ENCODE measurements at places on chromosomes 6 and 20.
A peak's percentile ranks its signal among the peaks of the same experiment; 100 is the strongest.

DNA sequence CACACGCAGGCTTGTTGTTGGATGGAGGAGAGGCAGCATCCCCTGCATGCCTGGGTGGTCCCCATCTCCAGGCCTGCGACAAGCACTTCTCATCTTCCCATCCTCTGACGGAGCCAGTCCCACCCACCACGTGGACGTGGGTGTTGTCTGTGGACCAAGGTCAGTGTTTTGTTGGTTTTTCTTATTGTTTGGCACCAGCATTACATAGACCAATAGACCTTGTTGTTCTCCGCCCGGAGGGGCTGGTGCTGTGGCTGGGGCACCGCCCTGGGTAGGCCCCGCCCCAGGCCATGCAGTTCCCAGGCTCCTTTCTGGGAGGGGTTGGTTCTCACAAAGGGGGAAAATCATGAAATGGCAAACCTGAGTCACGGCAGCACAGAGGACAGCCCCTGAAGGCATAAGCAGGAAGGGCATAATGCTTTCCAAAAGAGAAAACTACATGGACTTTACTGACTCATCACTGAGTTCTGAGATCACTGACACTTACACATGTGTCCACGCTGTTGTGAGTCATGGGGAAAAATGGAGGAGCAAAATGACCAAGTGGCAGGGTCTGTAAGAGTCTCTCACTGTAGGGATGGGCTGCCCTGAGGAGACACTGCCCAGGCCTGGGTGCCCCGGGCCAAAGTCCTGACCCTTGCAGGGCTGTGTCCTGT is 90.8 kb downstream of the THBS2 start:
- DNase-seq, result no peak

DNA sequence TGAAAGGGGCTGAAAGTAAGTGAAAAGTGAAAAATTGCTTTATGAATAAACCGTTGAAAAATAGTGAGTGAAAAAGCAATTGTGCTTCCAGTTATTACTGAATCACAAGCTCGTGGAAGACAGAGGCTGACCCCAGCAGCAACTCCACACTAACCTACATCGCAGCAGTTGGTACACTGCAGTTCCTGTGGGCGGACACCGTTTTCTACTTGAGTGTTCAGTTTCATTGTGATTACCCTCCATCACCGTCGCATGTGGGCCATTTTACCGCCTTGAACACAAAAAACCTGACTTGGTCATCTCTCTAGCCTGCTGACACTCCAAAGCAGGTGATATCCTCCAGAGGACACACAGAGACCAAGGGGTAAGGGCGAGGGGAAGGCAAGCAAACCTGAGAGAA is 28.4 kb downstream of the PRDM1 start:
- no peak for DNase-seq

DNA sequence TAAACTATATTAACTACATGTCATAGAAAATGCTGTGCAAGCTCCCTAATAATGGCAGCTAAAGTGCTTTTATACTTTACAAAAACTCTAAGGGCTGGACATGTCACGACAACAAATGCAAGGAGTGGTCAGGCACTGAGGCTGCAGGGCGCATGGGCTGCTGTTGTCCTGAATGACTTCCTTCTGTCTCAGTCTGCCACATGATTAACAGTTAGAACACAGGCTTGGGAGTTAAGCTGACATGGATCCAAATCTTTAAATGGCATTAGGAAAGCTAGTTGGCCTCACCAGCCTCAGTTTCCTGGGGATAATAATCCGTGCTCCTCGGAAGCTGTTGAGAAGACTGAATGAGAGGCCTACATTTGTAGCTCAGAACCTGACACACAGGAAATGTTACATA is 57.4 kb downstream of the PREP start:
- DNase-seq, result no peak

- no peak for DNase-seq
Measured at GRCh38 chr6:127272576-127272975, 5.9 kb downstream of the RNF146 start.

DNA sequence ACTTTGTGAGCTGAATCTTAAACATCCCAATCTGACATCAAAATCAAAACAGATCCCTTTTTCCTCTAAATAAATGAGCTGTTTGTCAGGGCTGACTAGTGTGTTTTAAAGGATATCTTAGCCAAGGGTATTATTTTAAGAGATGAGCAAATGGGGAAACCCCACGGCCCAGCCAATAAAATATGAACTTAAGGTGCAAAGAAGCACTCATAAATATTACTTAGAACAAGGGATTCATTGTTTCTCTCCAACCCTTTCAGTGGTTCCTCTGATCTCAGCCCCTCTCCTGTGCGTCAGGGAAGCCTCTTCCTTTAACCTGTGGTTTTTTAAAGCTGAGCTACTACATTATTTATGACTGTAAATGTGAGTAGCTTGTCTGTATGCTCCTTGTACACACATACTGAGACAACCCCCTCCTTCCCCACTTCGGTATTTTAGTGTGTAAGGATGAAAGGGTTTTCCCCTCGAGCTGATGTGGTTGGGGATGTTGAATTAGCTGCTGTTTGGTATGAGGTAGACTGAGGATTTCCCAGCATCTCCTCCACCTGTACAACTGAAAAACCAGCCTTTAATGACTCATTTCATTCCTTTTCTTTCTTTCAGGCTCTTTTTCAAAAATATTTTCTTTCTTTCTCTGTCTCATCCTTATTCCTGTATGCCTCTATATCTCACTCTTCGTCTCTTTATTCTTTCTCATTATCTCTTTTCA is 6.5 kb downstream of the BMP5 start:
- no peak for DNase-seq

- DNase-seq, result no peak
Measured at GRCh38 chr6:16731478-16732051, 29.7 kb downstream of the ATXN1 start.

GRCh38 chr6:32118782-32119628 is 9.0 kb downstream of the ATF6B start:
- peak; percentile 90 for DNase-seq

DNA sequence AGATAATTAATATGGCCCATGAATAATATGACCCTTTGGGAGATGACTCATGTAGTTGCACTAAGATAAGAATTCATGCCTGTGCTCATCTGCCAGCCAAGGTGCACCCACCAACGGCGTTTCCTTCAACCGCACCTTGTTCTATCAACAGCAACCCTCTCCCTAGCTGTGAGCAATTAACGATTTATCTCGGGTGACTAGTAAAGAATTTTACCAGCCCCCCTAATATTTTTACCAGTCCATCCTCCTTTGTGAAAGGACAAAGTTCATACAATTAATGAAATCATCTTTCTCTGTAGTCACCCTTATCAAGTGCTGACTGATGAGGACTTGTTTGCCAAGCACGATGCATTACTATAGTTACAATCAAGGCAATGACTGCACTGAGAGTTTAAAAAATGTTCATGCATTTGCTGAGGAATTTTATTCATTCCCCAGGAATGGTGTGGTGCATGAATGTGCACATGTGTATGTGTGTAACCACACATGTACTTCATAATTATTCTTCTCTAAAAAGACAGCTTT is 118.7 kb downstream of the SMOC2 start:
- no peak for DNase-seq

GRCh38 chr6:111427341-111428116 is 55.5 kb downstream of the REV3L start:
- no peak for DNase-seq

DNA sequence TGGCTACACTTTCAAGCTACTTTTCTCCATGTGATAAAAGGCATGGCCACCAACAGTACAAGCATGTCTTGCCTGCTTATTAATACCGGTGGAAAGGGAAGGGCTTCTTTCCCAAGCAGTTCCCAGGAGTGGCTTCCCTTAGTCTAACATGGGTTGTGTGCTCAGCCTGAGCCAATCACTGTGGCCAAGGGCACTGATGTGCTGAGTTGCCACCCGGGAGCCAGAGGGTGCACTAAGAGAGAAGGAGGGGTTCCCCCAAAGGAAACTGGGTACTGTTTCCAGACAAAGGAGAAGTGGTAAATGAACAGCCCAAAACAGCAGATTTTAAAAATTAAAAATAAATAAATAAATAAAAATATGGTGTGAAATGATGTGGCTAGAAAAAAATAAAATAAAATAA is 68.5 kb downstream of the BANF2 start:
- DNase-seq, result no peak

GRCh38 chr6:47197682-47198640 is 111.7 kb downstream of the TNFRSF21 start:
- DNase-seq, result no peak

DNA sequence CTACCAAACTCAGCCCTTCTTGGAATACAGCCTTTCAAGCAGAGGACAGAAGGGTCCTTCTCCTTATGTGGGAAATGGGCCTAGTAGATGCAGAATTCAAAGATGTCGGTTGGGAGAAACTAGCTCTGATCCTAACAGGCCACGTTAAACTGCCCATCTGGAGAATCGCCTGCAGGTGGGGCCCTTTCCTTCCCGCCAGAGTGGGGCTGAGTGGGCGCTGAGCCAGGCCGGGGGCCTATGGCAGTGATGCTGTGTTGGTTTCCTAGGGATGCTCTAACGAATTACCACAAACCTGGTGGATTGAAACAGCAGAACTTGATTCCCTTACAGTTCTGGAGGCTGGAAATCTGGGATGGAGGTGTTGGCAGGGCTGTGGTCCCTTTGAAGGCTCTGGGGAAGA is 9.1 kb downstream of the MAPK13 start:
- DNase-seq, result no peak

DNA sequence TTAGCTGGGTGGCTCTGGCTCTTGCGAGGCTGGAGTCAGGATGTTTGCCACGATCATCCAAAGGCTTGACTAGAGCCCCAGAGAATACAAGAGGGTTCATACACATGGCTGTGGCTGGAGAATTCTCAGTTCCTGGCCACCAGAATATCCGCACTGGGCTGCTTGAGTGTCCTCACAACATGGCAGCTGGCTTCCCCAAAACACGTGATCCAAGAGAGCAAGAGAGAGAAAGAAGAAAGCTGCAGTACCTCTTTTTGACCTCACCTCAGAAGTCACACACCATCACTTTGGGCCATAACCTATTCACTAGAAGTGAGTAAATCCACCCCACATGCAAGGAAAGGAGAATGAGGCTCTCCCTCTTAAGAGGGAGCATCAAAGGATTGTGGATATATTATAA is 21.5 kb upstream of the BPIFB1 start:
- no peak for DNase-seq

GRCh38 chr6:127210725-127211124 is 55.9 kb upstream of the RNF146 start:
- no peak for DNase-seq
